Stomach (tissue), 19 donors: ENCODE measurements at places on chromosomes 1 and 21. TPM values are rescaled to one million over a fixed set of nuclear protein-coding genes. Genes with fewer than 3 reads are reported as not detected.
A peak's percentile ranks its signal among the peaks of the same experiment; 100 is the strongest.

The PADI4 gene
- total RNA-seq = not detected

The PCP4L1 gene
- not detected for total RNA-seq

The PYHIN1 gene
- 3.1 TPM for total RNA-seq

The KANK4 gene
- total RNA-seq = not detected

The CAPZA1 gene
- total RNA-seq = 15.8 TPM

The COL16A1 gene
- total RNA-seq = 84.1 TPM

The SPATA45 gene
- total RNA-seq = not detected

The LCE3E gene
- not detected for total RNA-seq

- H3K4me1 ChIP-seq = peaks cover 25% of the 10 kb centered on the region
- no peak for DNase-seq
- no peak overlapping the region for H3K4me3 ChIP-seq
- no peak overlapping the region for H3K27ac ChIP-seq
- H3K36me3 ChIP-seq = no peaks in the 10 kb centered on the region
- no peaks in the 10 kb centered on the region for H3K27me3 ChIP-seq
Measured at GRCh38 chr1:53144201-53144600, 1.8 kb upstream of the SLC1A7 start.

DNA sequence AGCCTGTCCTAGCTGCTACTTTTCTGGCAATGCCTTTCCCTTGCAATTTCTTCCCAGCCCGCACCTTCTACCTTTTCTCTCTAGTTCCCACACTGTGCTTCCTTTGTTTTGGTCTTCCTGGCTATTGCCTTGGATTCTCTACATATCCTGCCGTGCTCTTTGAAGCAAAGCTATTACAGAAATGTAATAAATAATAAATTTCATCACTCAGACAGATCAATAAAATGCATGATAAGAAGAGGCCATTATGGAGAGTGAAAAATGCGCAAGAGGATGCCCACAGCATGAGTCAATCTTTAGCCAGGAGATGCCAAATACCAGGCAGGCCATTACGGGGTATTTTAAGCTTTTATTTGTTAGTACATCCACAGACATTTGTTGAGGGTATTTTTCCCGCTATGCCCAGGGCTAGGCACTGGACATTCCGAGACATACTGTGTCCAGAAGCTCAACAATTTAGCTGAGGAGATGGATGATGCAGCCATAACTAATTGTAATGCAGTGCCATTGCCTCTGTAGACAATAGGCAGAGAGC, 163.6 kb downstream of the ST6GALNAC3 start:
- no peaks in the 10 kb centered on the region for H3K4me1 ChIP-seq
- H3K36me3 ChIP-seq = no peaks in the 10 kb centered on the region
- no peak overlapping the region for H3K4me3 ChIP-seq
- no peak for DNase-seq

DNA sequence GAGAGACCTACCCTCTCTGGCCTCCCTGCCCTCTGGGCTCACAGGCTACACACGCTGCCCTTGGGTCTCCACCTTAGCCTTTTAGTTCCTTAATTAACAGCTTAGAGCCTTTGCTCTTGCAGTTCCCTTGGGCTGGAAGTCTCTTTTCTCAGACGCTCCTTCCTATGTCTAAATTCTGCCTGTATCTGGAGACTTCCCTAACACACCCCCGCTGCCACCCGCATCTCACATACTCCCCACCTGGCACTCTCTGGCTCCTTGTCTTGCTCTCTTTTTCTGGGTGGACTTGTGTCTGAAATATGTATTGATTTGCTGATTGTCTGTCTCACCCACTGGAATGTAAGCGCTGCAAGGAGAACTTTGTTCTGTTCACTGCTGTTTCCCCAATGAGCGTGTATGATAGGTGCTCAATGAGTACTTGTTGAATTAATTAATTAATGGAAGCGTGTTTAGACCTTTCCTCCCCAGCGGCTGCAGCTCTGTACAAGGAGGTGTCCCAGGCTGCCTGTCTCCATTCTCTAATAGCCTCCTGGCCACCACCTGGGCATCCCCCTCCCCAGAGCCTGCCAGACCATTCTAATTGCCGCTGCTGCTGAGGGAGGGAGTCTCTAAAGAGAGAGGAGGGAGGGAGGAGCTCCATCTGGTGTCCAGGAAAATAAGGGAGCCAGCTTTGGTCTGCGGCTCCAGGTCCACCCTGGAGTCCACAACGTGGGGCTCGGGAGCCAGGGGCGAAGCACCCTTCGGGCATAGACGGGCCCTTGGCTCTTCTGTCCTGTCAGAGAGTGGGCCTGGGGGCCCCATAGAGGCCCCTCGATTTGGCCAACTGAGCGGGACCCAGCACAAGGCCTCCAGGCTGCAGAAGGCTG, 95.4 kb downstream of the RNF220 start:
- DNase-seq = peak; percentile 65
- peaks cover 15% of the 10 kb centered on the region for H3K4me1 ChIP-seq
- H3K27ac ChIP-seq = no peak overlapping the region
- peaks cover 15% of the 10 kb centered on the region for H3K27me3 ChIP-seq
- H3K36me3 ChIP-seq = no peaks in the 10 kb centered on the region

DNA sequence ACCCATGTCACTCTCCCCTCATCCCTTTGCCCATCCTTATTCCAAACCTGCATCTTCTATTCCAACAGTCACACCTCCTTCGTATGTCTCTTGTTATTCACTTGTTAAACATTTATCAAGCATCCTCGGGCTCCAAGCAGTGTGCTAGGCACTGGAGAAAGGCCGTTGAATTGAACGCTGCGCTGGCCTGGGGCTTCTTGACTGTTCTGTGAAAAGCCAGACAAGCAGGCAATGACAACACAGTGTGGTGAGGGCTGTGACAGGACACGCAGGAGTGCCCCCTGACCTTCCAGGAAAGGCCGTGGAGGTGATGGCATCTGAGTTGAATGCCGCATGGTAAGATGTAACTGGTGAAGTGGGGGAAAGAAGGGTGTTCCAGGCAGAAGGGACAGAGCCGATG, 19.2 kb downstream of the ETV3 start:
- H3K27me3 ChIP-seq = no peaks in the 10 kb centered on the region
- no peak for DNase-seq
- no peak overlapping the region for H3K27ac ChIP-seq
- H3K36me3 ChIP-seq = peaks cover 29% of the 10 kb centered on the region
- no peaks in the 10 kb centered on the region for H3K4me1 ChIP-seq

DNA sequence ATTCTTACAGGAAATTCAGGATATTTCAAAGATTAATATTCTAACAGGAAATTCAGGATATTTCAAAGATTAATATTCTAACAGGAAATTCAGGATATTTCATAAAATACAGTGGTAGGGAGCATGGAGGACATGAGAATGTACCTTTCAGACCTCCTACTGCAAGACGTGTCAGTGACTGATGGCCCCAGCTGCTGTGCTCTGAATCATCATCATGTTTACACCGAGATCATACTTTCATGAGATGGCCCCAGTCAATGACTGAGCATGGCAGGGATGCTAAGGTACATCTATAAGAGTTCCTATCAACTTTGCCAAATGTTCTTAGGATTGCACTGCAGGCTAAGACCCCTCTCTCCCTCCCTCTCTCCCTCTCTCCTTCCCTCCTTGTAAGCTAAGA, 69.0 kb downstream of the HFM1 start:
- H3K27me3 ChIP-seq = peaks cover 6% of the 10 kb centered on the region
- H3K36me3 ChIP-seq = no peaks in the 10 kb centered on the region
- H3K4me1 ChIP-seq = no peaks in the 10 kb centered on the region
- no peak overlapping the region for H3K4me3 ChIP-seq

DNA sequence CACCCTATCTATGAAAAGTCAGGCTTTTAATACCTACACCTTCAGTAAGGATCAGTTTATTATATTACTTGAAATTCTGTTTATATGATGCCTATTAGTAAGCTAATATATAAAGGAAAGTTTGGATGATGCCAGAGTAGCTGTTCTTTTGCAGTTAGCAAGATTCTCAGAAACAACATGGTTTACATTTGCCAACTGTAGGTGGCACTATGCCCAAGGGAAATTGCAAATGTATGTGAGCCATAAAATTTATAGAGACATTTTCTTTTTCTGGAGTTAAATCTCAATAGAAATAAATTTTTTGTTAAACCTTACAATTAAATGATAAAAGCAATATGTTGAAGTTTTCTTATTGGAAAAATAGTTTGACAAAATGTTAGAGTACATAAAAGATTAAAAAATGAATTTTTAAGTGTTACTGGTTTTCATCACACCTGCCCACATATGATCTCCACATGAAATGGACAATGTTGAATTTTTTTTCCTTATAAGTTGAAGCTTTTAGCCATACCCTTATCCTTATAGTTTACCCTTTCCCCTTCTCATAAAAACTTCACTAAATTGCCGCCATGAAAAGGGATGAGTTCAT, 32.1 kb upstream of the EPHX4 start:
- no peak overlapping the region for H3K27ac ChIP-seq
- no peak overlapping the region for H3K4me3 ChIP-seq
- H3K27me3 ChIP-seq = no peaks in the 10 kb centered on the region
- H3K36me3 ChIP-seq = no peaks in the 10 kb centered on the region
- DNase-seq = peak; percentile 81
- H3K4me1 ChIP-seq = no peaks in the 10 kb centered on the region

DNA sequence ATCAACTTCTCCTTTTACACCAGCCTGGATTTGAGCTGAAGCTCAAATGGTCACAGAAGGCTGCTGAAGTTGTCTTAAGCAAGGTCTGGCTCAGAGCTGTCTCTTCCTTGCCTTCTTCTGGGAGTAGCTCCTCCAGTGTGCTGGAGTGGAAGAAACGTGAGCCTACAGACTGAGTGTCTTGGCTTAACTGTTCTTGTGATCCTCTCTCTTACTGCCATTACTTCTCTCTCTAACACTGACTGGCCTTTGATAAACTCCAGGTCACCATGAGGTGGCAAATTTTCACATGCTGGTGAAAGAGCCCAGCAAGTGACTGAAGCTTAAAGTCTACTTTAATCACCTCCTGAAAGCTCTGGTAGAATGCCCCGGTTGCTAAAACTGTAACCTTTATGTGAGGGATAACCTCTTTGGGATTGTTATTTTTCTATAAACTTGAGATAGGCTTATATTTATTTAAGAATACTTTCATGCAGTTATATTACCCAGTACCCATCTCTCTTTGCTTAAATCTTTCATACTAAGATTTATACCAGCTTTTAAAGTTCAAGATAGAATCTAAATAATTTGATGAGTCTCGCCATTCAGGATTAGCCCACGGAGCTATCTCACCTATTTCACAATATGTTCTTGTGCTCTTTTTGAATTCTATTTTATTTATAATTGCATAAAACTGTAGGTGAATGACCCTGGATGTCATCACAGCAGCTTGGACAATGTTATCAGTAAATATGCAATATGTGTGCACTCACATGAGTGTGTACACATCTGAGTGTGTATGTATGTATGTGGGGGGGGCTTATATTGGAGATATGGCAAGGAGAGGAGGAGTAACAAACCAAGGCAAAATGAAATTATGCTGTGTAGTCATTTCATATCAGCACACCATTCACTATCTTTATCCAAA, 924.0 kb downstream of the LTN1 start:
- H3K4me1 ChIP-seq = peaks cover 8% of the 10 kb centered on the region
- no peaks in the 10 kb centered on the region for H3K27me3 ChIP-seq
- DNase-seq = no peak
- H3K36me3 ChIP-seq = no peaks in the 10 kb centered on the region

DNA sequence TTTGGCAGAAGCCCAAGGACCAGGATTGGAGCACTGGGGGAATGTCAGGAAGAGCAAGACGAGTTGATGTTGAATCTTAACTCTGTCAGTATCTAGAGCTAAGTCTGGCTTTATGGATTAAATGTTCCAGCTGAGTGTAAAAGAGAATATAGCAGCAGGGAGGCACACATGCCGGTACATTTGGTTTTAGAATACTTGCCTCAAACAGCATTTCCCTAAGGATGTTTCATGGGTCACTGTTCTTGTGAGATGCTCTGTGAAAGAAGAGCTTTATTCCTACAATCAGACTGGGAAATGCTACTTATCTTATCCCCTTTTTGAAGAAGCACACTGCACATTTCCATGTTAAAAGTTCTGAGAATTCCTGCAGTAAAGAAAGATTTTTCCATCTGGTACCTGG, 440.3 kb upstream of the B3GALT2 start:
- no peaks in the 10 kb centered on the region for H3K27me3 ChIP-seq
- no peaks in the 10 kb centered on the region for H3K36me3 ChIP-seq
- no peaks in the 10 kb centered on the region for H3K4me1 ChIP-seq
- no peak for DNase-seq
- no peak overlapping the region for H3K27ac ChIP-seq

GRCh38 chr1:118115567-118116295, 69.3 kb downstream of the SPAG17 start:
- no peaks in the 10 kb centered on the region for H3K27me3 ChIP-seq
- H3K4me1 ChIP-seq = peaks cover 19% of the 10 kb centered on the region
- no peak overlapping the region for H3K27ac ChIP-seq
- no peak for DNase-seq
- H3K36me3 ChIP-seq = no peaks in the 10 kb centered on the region

DNA sequence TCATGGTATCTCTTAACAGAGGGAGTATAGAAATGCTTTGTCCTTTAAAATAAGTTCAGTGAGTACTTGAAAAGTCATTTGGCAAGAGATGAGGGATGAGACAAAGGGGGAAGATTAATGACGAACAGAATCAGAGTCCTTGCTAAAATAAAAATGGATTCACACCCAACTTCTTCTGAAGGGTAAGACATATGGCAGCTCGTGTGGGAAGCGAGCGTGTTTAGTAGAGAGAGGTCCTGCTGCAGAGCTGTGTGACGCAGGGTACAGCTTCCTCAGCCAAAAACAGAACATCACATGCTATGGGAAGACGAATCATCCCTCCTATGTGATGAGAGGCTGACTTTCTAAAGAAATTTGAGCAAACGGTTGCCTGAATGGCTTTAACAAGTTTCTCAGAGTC, 158.5 kb upstream of the LMO4 start:
- no peaks in the 10 kb centered on the region for H3K36me3 ChIP-seq
- peaks cover 4% of the 10 kb centered on the region for H3K27me3 ChIP-seq
- H3K4me1 ChIP-seq = no peaks in the 10 kb centered on the region
- H3K4me3 ChIP-seq = no peak overlapping the region

DNA sequence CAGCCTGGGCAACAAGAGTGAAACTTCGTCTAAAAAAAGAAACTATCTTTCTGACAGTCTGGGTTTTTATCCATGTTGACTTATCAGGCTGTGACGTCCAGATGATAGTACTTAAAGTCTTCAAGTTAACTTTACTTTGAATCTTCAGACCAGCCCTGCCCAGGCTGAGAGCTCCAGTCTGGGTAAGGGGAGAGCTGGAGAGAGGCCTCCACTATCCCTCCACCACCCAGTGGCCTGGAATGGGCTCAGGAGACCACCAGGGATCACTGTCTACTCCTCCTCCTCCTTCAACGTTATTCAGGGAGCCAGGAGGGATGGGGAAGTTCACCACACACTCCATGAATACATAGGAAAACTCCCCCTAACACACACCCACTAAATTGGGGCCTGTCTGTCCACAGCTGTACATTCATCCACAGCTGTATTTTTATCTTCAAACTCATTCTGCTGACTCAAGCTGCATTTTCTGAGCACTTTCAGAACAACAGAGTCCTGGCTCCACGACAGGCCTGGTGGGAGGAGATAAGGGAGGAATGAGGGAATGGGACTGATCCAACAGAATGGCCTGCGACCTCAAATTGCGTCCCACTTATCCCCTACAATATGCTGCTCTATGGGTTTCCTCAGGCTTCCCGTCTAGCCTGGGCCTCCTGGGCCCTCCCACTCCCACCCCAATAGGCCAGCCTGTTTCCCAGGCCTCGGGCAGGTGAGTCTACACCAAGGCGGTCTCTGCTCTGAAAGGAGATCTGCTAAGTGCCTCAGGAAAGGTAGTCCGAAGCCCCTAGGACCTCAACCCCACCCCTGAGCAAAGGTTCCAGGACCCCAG, 1.8 kb downstream of the SLC45A3 start:
- H3K36me3 ChIP-seq = no peaks in the 10 kb centered on the region
- peak overlapping the region; percentile 74 for H3K4me3 ChIP-seq
- peaks cover 57% of the 10 kb centered on the region for H3K4me1 ChIP-seq
- peak overlapping the region; percentile 77 for H3K27ac ChIP-seq
- peak; percentile 76 for DNase-seq
- no peaks in the 10 kb centered on the region for H3K27me3 ChIP-seq
